ENCODE measurements at places on chromosomes 6 and 20.
A peak's percentile ranks its signal among the peaks of the same experiment; 100 is the strongest.

- no peak for DNase-seq
These were observed 669.0 kb upstream of the EYS start for GRCh38 chr6:66376001-66376400.

DNA sequence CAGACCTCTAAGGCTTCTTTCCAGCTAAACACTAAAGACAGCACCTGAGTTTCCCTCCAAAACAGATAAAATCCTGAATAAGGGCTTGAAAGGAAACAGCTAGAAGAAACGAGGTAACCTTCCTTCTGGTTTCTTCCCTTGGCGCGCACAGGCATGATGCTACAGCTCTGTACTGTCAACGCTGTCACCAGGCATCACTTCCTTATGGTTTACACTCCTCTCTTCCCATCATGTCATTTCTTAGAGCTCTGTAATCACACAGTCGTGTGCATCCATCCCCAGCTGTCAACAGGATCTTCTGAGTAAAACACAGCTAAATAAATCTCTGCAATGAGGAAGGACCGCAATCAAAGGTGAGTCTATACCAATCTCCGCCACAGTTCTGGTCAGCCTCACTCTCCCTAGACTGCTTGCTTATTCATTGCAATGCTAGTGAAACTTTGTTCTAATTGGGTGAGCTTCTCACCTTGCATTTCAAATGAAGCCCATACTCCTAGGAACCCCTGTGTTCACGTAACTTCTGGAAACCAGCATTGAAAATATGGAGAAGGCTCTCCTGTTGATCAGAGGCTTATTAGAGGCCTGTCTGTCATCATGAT lies 162.6 kb upstream of the DTNBP1 start:
- DNase-seq = no peak

DNA sequence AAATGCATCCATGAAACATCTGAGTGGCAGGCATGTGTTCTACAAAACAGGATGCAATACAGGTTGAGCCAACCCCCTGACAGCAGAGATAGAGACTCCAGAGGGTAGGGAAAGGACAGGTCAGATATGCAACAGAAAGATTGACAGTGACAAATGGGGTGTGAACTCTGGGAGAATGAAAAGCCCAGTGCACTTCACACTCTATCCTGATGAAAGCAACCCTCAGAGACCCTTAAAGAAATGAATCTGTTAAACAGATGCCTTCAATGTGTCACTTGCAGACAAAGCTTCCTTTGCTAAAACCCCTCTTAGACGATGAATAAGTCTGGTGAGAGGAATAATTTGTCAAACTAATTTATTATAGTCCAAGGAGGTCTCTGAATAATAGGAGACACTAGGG lies 89.9 kb downstream of the RFPL4B start:
- no peak for DNase-seq

DNA sequence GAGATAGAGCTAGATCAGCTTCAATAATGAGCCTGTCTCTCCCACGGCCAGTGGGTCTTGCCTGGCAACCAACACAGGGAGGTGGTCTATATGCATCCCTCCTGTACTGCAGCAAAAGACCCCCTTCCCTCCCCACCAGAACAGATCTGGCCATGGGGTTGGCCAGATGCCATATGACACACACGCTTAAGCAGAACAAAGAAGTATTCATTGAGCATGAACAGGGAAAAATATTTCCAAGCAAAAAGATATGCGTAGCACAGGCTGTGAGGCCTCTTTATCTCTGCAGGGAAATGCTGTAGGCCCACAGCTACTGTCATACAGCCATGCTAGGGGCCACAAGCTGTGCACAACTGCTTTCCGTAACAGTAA lies 73.4 kb upstream of the NRSN1 start:
- no peak for DNase-seq

DNA sequence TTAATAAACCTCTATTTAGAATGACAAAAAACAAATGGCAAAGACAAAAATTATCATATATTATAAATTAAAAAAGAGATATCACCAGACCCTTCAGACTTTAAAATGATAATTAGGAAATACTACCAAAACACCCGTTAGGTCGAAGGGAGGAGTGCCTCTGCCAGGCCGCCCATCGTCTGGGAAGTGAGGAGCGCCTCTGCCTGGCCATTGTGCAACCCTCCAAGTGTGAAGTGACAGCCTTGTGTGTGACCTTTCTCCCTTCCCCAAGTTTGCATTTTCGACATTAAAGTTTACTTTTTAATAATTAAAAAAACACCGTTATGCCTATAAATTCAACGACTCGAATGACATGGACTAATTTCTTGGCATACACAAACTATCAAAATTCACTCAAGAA lies 64.5 kb upstream of the TASP1 start:
- DNase-seq = no peak

GRCh38 chr20:17536944-17537444 lies 5.8 kb upstream of the BFSP1 start:
- DNase-seq = peak; percentile 45

DNA sequence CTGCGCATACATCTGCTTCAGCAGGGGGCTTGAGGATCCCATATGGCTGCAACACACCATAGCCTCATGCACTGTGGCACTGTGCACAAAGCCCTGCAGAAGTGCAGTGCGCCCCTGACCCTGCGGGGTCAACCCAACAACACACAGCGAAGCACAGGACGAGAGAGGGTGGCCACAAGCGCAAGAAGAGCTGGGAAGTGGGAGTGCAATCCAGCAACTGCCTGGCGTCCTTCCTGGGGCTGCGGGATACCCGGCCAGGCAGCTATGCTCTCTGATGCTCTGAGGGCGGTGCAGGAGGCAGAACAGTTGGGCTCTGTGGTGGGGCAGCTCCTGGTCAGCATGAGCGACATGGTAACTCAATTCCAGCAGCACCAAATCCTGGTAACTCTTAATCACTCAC lies 5.6 kb upstream of the ACSS1 start:
- DNase-seq = no peak

GRCh38 chr6:14720411-14721102 lies 525.3 kb upstream of the JARID2 start:
- DNase-seq = no peak

DNA sequence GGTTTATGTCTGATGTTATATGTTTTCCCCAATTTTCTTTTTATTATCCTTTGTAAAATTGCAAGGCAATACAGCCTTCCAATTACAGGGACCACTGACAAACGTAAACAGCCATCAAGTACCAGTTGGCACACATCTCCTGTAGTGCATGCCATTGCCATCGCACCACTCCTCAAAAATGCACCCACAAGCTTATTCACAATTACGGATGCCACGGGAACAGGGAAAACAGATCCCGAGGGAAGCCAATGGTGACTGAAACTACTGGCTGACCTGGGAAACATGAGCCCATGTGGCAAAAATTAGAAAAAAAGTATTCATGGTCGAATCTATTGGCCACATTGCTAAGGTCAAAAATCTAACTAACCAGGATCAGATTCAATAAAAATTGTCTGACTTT lies 395.2 kb downstream of the PAX1 start:
- no peak for DNase-seq

- peak; percentile 60 for DNase-seq
These were observed 171.4 kb downstream of the GMPR start for GRCh38 chr6:16409531-16410441.

DNA sequence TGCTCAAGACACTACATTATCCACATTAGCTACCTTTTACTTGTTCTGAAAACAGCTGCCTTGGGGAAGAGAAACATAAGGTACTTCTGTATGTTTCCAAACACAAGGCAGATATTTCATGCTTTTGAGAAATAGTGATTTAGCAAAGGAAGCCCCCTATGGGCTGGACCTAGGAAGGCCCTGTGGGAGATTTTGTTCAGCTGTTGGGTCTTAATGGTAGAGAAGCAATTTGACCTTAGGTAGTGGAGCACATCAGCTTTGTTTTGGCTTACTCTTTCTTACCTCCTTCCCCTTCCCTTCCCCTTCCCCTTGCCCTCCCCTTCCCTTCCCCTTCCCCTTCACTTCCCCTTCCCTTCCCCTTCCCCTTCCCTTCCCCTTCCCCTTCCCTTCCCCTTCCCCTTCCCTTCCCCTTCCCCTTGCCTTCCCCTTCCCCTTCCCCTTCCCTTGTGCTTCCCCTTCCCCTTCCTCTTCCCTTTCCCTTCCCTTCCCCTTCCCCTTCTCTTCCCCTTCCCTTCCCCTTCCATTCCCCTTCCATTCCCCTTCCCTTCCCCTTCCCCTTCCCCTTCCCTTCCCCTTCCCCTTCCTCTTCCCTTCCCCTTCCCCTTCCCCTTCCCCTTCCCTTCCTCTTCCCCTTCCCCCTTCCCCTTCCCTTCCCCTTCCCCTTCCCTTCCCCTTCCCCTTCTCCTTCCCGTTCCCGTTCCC lies 84.6 kb downstream of the ANKS1A start:
- no peak for DNase-seq

DNA sequence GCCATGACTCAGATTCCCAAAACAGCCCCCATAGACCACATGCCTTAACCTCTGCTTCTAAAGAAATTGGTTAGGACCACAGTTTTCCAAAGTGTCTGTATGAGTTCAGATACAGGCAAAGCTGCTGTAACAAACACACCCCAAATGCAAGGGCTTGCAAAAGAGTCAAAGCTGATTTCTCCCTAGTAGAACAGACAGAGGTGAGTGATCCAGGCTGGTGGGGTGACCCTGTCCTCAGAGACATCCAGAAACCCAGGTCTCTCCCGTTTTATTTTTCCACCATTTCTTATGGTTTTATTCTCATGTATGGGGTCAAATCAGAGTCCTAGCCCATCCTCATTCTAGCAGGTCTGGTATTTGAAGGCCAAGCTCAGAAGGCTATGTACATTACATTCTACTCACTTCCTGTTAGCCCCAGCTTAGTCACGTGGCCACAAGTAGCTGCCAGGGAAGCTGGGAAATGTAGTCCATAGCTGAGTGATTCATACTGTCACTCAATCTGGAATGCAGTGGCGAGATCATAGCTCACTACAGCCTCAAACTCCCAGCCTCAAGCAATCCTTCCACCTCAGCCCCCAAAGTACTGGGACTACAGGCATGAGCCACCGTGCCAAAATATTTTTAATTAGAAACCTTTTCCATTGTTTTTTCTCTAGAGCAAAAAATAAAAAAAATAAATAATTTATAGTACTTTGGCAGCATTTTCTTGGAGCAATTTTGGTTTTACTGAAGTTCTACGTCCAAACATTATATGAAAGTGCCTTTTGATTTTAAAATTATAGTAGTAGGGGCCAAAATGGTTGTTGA lies 175.2 kb downstream of the ZMYND8 start:
- DNase-seq = no peak

GRCh38 chr6:119109654-119110325 lies 31.3 kb upstream of the FAM184A start:
- DNase-seq = no peak

DNA sequence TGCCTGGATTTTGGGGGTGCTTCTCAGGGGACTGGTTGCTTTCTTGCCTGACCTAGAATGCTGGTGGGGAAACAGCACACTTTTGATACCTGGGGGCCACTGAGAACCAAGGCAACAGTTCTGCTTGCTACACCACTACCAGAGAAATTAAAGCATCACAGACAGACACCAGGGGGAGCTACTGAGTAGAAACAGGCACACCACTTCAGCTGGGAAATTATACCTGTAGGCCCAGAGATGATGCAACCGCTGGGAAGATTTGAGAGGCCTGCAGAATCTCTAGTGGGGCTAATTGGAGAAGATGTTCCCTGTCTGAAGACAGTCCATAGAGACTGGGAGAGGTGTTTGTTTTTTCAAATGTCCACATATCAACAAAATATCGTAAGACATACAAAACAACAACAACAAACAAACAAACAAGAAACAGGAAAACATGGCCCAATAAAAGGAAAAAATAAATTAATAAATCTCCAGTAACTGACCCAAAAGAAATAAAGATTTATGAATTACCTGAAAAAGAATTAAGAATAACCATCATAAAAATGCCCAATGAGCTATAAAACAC lies 129.4 kb upstream of the RIN2 start:
- no peak for DNase-seq

DNA sequence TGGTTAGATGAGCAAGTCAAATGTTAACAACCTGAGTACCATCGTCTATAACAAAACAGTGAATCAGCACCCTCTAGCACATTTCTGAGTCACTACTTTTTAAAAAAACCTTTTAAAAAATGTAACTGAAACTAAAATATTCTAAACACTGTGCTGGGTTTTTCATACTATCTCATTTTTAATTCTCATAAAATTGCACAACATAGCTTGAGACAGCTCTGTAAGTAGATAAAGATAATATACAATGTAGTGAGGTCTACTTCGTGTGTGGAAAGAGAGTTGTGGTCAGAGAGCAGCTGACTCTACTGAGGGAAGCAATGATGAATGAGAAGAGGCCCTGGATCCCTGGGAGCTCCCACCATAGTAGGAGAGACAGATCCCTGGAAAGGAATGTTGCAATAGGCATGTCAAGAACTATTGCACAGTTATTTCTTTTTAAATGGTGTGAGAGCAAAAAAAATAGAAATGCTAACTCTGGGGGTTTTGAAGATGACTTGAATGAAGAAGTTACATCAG lies 13.6 kb upstream of the CALHM6 start:
- no peak for DNase-seq

GRCh38 chr6:142705054-142705453 lies 239.9 kb downstream of the HIVEP2 start:
- DNase-seq = no peak

- DNase-seq = no peak
These were observed 10.7 kb downstream of the PKIB start for GRCh38 chr6:122620902-122621301.

GRCh38 chr6:68313911-68314310 lies 321.2 kb upstream of the ADGRB3 start:
- no peak for DNase-seq

- DNase-seq = peak; percentile 44
These were observed 308.1 kb downstream of the FOXC1 start for GRCh38 chr6:1917626-1918371.

DNA sequence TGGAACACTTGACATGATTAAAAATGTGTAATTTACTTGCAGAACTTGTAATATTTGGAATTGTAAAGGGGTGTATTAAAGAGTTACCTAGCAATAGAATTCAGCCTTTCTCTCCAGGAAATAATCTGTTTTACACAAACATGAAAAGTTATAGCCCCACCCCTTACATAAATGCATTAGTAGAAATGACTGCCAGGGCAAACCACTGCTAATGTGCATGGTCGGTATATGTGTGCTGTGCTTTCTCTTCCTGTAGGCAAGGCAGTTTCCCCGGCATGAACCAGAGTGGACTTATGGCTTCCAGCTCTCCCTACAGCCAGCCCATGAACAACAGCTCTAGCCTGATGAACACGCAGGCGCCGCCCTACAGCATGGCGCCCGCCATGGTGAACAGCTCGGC lies 156.5 kb downstream of the TMEM242 start:
- DNase-seq = no peak

GRCh38 chr6:14791526-14791925 lies 454.3 kb upstream of the JARID2 start:
- no peak for DNase-seq

All from stimulated activated CD4-positive, alpha-beta T cell treated with anti-CD3 and anti-CD28 coated beads, Interleukin-4, amount 100 ng/mL, for 1 hour (primary cell).